Activated T-helper 1 cell treated with anti-CD3 and anti-CD28 coated beads, Interleukin-2, amount 50 U/mL, for 16 hours (primary cell): ENCODE measurements at places on chromosomes 3 and 15.

- DNase-seq: peak; percentile 63
These were observed 1.5 kb downstream of the MSL2 start for GRCh38 chr3:136194409-136195257.

DNA sequence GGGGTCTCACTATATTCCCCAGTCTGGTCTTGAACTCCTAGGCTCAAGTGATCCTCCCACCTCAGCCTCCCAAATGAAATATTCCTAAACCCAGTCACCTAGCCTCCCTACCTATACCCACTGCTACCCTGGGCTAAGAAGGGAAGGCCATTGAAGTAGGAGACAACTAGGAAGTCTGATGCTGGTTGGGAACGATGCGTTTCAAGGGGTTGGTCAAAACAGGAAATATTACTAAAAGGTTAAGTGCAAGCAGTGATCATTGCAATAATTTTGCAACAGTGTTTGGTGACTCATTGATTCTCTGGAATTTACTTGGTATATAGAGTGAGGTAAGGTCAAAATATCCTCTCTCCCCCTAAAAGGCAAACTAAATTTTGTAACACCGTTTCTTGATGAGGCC, 4.6 kb upstream of the UQCRC1 start:
- DNase-seq: no peak

DNA sequence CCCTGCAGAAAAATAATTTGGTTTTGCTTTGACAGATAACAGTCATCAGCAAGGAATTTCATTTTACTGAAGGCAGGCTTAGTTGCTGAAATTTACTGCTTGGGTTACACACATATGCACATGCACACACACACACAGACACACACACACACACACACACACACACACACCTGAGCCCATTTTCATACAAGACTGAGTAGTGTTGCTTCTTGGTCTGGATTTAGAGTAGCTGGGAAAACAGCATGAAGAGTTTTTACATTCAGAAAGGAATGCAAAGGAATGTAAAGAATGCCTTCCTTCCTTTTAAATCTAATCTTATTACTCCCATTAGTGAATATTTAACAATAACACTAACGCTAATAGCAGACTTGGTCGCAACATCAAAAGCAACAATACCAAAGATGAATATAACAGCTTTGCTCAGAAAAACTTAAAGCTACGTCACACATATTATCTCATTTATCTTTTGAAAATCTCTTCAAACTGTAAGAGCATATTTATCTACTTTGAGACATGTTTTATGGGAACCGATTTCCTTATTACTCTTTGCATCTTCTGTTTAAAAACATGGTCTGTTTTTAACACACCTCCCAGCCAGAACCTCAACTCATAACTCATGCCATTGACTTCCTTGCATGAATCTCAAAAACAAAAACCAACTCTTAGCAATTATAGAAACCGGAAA, 32.5 kb downstream of the RFTN1 start:
- no peak for DNase-seq

- DNase-seq: no peak
These were observed 159.7 kb downstream of the MEX3B start for GRCh38 chr15:81886080-81886479.

DNA sequence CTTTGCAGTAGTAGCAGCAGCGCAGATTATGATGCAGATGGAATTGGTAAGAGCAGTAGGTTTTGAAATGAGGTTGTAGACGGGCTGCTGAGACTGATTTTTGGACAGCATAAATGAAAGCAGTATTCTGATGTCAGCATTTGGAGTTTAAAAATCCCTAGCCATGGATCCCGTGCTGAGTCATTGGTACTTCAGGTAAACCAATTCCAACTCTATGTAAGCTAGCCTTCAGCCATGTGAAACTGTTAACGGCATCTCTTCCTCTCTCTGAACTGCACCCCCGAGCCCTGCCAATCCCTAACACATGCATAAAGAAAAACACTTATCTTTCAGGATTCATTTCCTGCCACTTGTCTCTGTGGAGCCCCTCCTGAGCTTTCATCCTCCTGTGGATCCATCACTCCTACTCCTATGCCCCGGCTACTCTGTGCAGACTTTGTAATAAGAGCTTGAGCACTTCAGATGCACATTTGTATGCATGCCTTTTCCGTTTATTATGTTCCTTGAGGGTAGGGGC, 119.0 kb downstream of the AKAP13 start:
- DNase-seq: no peak
